ELR (cell line): ENCODE measurements at places on chromosomes 5 and 9.

GRCh38 chr5:77844623-77845323 lies 68.6 kb upstream of the TBCA start:
- no peak for DNase-seq

DNA sequence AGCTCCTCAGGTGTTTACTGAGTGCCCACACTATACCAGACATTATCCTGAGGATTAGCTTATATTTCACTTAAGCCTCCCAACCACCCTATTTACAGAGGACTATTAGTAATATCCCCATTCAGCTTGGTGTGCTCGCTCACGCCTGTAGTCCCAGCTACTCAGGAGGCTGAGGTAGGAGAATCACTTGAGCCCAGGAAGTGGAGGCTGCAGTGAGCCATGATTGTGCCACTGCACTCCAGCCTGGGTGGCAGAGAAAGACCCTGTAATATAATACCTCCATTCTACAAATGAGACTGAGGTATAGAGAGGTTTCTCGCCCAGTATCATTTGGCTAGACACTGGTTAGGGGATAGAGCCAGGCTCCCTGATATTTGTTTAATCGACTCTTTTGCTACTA lies 18.0 kb upstream of the MATR3 start:
- DNase-seq, result no peak

GRCh38 chr5:172178991-172179989 lies 8.7 kb downstream of the STK10 start:
- peak; percentile 53 for DNase-seq

DNA sequence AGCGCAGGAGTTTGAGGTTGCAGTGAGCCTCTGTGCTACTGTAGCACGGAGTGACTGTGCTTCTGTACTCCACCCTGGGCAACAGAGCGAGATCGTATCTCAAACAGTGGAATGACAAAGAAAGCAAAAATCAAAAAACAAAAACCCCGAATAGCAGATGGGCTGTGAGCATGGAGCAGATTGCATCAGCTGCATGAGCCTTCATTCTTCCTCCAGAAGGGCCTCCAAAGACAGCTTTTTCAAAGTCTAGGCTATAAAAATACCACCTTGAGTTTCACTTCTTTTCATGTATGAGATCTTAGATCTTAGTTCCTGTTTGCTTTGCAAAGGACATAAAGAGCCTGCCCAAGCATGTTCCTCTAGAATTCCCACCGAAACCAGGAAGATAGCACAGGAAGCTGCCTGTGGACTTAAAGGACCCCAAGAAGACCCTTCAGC lies 15.0 kb upstream of the HSPB3 start:
- no peak for DNase-seq

DNA sequence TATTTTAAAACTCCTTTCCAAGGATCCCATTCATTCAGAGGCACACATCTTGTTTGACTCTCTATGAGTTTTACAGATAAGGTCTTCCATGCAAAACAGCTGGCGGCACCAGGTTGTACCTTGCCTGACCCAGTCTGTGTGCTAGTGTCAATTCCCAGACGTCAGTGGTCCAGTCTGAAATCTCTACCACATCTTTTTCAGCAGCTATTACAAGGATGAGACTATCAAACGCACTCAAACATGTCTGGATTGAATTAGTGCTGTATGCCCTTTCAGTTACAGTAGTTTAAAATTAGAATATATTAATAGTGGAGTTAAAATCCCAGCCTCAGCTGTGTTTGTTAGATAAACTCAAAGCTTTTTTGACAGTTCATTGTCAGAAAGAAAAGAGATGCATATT lies 11.7 kb downstream of the CDC14B start:
- DNase-seq, result no peak

DNA sequence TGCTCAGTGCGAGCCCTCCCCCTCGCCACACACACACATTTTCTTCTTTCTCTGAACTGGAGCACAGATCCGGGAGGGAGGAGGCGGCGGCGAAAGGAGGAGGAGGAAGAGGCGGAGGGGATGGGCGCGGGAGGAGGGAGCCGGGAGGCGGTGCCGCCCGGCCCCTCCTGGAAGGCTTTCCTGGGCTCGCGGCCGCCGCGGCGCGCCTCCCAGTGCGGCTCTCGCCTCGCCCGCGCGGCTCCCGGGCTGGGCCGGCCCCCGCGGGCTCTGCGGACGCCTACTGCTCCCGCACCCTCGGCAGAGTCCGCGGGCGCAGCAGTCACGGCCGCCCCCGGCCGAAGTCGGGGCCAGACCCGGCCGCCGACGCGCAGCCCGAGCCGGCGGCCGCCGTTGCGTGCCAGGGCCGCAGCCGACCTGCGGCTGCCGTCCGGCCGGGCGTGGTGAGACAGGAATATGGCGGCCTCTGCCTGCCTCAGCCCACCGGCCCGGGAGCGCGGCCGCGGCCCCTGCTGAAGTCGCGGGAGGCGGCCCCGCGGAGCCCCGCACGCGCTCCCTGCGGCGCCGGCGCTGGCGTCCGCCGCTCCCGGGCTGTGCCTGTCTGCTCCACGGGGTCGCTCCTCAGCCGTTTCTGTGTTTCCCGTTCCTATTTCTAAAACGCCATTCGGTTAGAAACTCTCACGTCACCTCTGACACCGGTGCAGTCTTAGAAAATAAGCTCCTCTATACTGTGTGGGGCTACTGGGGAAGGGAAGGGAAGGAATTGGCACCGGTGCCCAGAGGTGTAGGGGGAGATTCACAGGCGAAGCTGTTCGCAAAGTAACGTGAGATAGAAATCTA lies 500 bp upstream of the GNAQ start:
- DNase-seq, result peak; percentile 92

DNA sequence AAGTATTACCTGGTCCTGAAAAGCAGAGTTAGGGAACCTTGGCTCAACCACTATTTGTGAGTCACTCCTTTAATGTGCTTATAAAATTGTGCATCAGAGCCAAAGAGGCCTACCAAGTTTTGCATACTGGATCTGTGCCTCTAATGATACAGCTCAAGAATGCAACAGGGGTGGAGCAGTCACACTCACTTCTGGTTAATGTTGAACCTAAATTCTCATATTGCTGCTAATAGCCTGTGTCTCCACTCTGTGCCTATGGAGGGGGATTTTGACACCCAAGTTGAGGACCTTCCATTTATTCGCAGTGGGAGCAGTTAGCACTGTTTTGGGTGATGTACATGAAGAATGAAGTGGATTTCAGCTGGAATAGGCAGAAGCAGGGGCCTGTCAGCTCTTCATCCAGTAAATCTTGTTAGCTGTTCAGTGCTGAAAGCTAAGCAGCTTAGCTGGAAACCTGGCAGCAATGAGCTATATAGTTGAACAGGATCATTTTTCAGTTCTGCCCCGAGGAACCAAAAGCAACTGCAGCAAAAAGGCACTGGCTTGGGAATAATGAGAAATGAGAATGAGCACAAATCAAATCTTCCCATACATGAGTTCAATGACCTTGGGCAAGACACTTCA lies 9.7 kb downstream of the SH3TC2 start:
- DNase-seq, result peak; percentile 52

DNA sequence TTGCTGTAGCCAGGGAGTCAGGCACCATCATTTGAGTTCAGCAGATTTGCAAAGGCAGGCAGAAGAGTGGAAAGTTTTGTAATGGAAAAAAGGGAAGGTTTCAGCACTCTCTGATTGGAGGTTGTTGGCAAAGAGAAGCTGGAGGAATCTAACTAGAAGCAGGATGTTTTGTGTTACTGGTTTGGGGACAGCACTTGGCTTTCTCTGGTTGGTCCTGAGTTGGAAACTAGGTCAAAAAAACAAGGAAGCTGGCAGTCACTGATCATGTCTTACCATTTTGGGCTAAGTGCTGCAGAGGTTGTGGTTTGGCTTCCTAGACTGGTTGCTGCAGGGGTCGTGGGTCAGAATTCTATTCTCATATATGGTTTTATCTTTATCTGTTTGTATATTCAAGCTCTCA lies 189.8 kb downstream of the DRD1 start:
- no peak for DNase-seq

GRCh38 chr9:35820076-35820475 lies 5.2 kb upstream of the HINT2 start:
- peak; percentile 78 for DNase-seq

- DNase-seq, result no peak
Measured at GRCh38 chr9:87245271-87245670, 252.4 kb upstream of the DAPK1 start.

DNA sequence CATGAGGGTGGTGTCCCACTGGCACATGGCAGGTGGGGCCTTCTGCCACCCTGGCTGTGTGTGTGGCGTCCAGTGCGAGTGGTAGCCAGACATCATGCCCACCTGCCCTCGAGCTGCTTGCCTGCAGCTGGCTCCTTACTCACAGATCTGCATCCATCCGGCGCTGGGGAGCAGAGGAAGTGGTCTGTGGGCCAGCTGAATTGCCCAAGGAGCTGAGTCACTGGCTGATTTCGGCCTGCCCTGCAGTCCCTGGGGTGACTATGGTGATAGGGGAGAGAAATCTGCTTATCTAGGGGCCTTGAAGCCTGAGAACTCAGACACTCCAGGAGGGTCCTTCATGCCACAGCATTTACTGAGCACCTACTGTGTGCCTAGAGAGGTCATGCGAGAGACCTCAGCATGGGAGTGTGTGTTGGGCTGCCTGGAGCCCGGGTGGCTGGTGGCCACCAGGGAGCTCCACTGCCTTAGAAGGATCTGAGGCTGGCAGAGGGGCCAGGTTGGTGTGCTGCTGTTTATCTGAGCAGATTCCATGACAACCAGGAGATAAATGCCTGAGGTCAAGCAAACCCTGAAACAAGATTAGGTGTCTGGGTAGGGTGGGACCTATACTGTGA lies 57.1 kb downstream of the SLC22A5 start:
- DNase-seq, result peak; percentile 98

DNA sequence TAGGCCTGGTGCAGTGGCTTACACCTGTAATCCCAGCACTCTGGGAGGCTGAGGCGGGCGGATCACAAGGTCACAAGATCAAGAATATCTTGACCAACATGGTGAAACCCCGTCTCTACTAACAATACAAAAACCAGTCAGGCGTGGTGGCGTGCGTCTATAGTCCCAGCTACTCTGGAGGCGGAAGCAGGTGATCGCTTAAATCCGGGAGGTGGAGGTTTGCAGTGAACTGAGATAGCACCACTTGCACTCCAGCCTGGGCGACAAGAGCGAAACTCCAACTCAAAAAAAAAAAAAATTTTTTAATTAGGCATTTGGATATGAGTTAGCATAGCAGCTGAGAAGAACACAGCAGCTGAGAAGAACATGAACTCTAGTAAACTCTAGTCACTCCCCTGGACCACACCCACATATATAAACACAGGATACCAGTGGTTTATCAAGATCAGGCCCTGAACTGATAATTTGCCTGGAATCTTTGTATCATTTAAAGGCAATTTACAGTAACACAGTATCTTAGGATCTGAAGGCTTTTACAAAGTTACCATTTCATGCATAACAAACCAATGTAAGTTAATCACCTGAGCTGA lies 4.6 kb upstream of the UGCG start:
- DNase-seq, result peak; percentile 64

GRCh38 chr9:128899566-128900322 lies 17.8 kb downstream of the LRRC8A start:
- DNase-seq, result peak; percentile 37

- DNase-seq, result no peak
Measured at GRCh38 chr9:127771570-127772189, 6.8 kb downstream of the SH2D3C start.

GRCh38 chr5:147611483-147611882 lies 101.6 kb upstream of the DPYSL3 start:
- no peak for DNase-seq

- DNase-seq, result no peak
Measured at GRCh38 chr5:116645627-116646026, 71.0 kb upstream of the SEMA6A start.

- no peak for DNase-seq
Measured at GRCh38 chr9:16412740-16413139, 457.7 kb downstream of the BNC2 start.

DNA sequence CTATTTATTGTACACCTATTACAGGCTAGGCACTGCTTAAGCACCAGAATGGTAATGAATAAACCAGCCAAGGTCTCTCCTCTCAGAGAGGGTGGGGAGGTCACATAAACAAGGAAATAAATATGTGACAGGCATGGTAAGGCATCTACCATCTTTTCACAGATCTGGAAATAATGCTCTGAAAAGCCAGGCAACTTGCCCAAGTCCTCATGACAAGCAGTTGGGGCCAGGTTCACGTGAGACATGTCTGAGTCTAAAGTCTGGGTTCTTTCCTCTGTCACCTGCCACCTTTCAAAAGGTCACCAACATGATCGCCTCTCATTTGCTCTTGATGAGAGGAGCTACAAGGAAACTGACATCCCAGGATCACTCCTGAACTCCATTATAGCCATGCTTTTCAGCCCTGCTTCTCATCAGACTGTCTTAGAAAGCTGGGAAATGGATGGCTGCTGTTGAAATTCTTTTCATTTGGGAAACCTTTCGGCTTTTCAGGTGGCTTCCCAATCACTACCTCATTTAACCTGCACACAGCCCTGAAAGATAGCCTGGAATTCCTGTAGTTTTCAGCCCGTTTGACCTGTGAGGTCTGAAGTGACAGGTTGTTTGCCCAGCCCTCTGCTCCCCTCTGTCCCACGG lies 123.1 kb downstream of the CRB2 start:
- DNase-seq, result no peak

DNA sequence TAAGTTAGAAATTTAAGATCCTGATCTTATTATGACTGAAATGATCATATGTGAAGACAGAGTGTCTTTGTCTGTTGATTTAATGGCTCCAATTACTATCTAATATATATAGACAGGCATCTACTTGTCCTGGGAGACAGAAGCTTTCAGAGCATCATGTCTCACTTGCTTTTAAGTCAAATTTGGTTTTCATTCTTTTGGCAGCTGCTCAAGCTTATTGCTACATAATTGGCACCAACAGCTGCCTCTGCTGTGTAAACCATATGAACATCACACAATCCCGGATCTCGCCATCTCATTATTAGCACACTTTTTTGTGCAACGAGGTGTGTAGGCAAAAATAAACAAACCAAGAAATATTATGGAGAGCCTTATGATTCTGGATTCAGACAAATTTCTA lies 1717.9 kb downstream of the EFNA5 start:
- DNase-seq, result no peak

DNA sequence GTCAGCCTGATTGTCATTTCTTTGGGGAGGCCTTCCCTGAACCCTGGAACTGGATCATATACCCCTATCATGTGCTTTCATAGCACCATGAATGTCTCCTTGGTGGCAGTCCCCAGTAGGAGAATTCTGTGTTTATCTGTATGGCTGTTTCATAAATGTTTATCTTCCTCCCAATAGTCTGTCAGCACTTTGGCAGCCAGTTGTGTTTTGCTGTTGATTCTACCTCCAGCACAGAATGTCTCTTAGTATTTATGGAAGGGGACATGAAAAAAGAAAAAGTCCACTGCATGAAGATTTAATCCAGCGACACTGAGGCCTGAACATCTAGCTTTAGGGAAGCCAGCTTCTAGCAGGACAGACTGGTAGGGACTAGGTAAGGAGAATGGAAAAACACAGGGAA lies 38.3 kb downstream of the GHR start:
- DNase-seq, result no peak

- DNase-seq, result no peak
Measured at GRCh38 chr9:106843371-106843770, 19.6 kb upstream of the ZNF462 start.

GRCh38 chr5:74534397-74535129 lies 106.0 kb downstream of the ENC1 start:
- DNase-seq, result no peak

GRCh38 chr9:30925635-30926034 lies 1458.8 kb upstream of the ACO1 start:
- no peak for DNase-seq

GRCh38 chr9:127402401-127403090 lies 5.6 kb downstream of the SLC2A8 start:
- DNase-seq, result no peak
